ENCODE measurements at places on chromosomes 6 and 20.

DNA sequence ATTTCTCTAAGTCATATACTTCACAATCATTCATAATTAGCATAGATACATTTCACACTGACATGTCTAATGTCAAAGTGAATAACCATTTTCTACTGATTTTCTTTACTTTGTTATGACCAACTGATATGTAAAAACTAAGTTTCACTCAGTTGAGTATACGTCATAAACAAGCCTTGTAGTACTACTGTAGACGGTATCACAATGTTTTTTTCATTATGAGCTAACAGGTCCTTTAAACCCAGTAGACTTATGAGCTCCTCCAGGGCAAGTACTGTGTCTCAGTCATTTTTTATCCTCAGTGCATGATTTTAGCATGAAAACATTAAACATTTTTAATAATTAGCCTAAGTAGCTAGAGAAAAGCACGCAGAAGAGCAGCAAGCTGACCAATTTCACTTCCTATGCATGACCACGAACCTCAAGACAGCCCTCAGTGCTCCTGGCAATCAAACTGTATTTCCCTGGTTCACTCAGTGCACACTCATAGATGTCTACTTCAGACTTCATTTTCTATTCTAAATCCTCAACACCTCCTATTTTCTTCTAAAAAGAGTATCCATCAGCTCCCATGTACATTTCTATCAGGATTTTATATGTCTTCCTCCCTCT is 32.0 kb upstream of the TFAP2D start:
- no peak for DNase-seq

GRCh38 chr6:163170294-163170883 is 244.1 kb upstream of the QKI start:
- no peak for DNase-seq

DNA sequence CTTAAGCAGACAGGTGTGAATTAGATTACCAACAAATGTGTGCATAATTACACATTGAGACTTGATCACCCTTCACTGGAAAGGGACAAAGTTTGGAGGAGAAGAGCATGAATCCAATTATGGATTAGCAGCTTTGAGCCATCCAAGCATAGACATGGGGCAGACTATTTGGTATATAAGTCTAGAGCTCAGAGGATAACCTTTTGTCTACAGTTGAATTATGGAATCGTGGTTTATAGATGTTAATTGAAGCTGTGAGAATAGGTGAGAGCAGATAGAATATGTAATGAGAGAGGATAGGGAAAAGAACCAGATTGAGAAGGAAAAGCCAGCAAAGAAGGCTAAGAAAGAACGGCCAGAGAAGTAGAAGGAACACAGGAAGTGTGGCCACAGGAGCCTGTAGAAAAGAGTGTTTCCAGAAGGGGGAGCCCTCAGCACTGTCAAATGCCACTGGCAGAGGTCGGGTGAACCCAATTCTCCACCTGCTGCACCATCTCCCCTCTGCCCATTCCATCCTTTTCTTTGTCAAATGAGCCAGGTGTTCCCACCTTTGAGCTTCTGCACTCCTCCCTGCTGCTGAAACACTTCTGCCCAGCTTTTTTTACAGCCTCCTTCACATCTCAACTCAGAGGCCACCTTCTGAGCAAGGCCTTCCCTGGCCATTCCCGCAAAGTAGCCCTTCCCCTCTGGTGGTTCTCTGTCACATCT is 7.3 kb downstream of the DNTTIP1 start:
- DNase-seq, result peak; percentile 30

- no peak for DNase-seq
These were observed 36.6 kb upstream of the SCAF8 start for GRCh38 chr6:154696661-154697060.

DNA sequence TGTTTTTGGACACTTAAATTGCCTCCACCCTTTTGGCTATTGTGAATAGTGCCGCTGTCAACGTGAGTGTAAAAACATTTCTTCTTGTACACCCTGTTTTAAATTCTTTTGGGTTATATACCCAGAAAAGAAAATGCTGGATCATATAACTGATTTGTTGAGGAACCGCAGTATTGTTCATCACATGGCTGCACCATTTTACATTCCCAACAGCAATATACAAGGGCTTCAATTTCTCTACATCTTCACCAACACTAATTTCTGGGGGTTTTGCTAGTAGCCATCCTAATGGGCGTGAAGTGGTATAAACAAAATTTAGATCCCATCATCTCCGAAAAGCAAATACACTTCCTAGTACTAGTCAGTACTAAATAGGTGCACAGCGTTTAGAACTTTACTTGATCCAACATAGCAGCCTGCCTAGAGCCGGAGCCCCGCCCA is 579 bp upstream of the BPHL start:
- no peak for DNase-seq

DNA sequence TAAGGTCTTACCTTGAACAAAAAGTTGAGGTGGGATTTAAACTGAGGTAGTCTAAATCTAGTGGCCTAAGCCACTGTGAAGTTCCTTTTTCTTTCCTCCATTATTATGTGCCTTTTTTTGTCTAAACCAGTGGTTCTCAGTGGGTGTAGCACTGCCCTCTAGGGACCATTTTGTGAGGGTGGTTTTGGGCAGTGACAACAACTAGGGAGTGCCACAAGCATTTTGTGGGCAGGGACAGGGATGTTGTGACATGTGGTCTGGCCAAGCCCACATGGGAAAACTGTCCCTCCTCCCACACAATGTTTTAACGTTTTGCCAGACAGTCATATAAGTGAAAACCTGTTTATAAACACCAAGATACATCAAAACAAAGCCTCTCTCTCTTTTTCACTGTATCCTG is 899.4 kb upstream of the FLRT3 start:
- no peak for DNase-seq

DNA sequence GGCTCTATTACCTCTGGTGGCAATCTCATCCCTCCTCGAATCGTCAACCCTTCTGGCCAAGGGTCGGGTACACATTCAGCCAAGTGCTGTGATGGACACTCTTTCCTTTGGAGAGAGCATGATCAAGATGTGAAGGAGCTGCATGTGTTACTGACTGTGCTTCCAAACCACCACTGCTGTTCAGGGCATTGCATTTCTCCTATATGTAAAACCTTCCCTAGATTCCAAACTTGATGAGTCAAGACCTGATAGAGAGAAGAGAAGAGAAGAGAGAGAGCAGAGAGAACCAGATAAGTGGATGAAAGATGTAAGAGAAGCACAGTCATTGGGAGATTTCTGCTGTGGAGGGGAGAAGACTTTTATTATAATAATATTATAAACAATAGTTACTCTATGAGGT is 162.2 kb downstream of the KCNQ5 start:
- no peak for DNase-seq

DNA sequence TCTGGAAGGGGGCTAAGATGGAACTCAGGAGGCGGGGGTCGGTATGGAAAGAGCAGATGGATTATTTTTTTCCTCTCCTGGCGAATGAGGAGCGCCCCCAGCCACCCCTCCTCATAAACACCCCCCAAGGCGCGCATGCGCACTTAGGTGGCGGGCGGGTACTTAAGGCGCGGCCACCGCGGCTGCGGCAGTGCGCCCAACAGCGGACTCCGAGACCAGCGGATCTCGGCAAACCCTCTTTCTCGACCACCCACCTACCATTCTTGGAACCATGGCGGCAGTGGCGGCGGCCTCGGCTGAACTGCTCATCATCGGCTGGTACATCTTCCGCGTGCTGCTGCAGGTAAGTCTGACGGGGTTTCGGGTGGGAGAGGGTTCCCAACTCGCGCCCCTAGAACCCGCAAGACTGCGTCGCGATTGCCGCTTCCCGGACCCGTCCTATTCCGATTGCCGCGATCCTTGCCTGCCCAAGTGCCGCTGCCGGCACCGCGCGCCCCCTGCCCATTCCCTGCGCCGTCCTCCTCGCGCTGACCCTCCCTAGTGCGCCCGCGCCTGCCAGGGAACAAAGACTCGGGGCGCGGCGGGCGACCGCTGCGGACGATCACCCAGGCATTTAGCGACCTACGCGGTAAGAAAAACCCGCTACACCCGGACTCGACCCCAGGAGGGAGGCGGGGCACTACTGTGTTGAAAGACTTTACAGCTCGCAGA is at the start of gene NNAT:
TSS of gene NNAT (plus strand) at position 190 of the 711 bp plus-strand sequence. CDS start at position 272, 82 bp downstream.
- DNase-seq, result no peak

DNA sequence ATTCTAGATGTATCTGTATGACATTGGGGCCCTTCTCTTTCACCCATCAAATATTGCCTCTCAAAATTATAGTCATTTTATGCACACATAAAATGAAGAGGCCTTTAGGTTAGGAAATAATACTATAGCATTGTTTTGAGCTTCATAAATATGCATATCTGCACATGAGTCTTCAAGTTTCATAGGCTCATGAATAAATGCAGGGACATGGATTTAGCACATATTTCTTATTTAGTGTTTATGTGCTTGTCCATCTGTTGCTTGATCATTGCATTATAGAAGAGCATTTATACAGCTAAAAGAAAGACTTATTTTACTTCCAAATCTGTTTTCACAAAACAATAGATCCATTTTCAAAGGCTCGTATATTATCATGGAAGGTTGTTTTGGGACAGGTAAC is 455.8 kb downstream of the EPM2A start:
- no peak for DNase-seq

- DNase-seq, result no peak
These were observed 77.6 kb downstream of the HUS1B start for GRCh38 chr6:579339-579738.
